ENCODE measurements at places on chromosomes 13 and 19.

DNA sequence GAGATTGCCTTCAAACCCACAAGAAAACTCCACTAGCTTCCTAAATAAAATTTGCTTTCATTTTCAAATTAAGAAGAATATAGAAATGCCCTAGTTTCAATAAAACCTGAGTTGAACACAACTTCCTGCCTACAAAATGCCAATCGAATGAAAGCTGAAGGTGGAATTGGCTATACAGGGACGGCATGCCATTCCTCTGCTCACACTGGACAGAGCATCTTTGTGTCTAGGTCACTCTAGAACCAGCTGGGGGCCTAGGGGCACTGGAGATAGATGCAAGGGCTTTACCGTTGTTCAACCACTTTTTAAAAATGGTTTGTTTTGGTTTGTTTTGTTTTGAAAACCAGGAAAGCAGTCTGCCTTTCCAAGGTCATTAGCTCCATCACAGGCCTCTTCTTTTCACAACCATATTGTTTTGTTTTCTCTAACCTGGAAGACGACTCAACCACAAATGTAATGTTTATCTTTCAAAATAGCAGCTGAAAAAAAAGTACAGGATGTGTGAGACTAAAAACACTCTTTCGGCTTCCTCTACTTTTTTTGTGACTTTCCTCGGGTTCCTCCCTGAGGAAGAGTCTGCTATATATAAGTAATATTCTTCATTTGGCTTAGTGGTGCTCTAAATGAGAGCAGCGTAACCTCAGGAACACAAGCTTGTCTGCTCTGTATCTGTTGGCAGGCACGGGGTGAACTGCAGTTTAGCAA lies 11.9 kb upstream of the ITM2B start:
- peak; percentile 31 for DNase-seq

- no peak for DNase-seq
Observed at GRCh38 chr13:66948910-66949309, 281.2 kb downstream of the PCDH9 start.

DNA sequence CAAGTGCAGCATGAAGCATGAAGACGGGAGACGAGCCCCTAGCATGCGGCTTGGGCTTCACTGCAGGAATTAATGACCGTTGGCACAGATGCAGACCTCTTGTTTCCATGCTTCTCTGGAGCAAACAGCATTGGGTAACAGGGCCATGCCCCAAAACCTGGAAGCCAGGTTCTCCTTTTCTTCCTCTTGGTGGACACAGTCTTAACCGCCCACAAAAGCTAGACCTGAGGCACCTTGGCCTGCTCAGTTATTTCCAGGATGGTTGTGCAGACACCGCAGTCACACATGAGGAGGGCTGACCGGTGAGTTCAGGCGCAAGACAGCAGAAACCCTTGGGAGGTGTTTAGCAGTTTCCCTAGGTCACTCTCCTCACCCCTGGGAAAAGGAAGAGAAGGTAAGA lies 133.9 kb upstream of the GJB6 start:
- DNase-seq: no peak

GRCh38 chr13:51091839-51092238 lies 19.2 kb downstream of the C13orf42 start:
- DNase-seq: no peak

DNA sequence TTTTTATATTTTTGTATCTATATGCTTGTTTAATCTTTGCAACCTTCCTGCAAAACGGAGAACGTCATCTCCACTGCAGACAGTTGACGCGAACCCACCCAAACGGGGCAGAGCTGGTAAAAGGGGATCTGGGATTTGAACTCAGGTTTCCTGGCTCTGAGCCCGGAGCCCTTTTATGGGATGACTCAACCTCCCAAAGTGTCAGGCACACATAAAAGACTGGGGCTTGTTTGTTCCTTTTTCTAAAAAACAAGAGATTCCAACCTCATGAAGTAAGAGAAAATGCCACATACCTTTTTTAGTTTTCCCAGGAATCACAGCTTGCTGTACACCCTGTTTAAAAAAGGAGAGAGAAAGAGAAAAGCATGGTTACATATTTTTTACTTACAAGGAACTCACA lies 78.9 kb downstream of the GADD45B start:
- DNase-seq: no peak

DNA sequence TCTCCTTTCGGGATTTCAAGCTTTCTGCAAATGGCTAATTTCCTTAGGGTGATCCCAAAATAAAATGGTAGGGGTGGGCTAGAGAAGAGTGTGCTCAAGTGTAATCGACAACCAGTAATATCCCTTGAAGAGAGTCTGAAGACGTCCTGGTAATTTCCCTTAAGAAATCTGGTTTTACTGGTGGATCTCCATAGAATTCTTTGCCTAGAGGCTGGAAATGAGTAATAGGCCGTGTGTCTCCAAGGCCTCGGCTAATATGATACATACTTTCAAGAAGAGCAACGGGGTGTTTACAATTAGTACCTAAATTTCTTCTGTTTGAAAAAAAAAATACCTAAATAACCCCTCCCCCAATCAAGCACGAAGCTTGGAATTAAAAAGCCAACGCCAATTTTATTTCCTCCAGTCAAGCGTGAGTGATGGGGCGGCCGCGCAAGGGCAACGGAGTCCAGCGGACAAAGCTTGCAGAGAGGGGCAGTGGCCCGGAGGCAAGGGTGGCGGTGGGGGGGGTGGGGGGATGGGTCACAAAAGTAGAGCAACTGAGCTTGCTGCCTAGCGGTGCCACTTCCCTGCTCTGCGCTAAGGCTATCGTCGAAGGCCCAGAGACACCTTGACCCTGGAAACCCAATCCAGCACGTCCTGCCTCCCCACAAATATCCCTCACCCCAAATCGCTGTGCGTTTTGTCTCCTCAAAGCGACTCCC lies 7.8 kb downstream of the SOX21 start:
- no peak for DNase-seq

DNA sequence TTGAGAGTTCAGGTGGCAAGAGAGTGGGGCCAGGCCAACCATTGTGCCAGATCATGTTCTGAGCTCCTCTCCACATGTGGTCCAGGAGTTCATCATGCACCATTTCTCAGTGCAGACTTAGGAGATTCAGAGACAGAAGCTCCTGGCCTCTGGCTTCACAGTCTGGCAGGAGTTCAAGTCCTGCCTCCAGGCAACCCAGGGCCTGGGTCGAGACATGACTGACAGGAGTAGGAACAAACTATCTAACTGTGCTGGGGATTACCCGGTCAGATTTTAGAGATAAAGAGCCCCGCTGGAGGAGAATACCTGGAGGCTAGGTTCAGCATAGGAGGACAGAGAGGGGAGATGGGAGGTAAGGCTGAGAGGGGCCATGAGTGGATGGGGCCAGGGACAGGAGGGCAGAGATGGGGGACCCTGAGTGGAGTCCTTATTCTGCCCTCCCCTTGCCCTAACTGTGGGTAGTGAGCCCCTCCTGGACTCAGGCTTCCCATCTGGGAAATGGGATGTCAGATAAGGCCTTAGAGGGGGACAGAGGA lies 906 bp upstream of the CYP4F11 start:
- no peak for DNase-seq

DNA sequence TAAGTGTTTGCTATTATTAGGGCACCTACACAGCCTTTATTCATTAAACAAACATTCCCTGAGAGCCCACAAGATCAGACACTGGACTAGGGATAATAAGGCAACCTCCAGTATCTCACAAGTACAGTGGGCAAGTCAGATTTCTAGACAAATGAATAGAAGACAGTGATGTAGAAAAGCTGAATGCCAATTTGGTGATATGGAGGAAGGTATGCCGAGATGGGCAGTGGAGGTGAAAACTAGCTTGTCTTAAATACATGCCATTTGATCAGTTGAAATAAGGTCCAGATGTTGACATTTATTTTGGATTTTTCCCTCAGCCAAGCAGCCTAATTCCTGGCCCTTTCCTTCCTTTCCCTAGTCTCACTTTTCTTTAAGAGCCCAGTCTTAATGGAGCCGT lies 130.3 kb downstream of the RXFP2 start:
- DNase-seq: no peak

DNA sequence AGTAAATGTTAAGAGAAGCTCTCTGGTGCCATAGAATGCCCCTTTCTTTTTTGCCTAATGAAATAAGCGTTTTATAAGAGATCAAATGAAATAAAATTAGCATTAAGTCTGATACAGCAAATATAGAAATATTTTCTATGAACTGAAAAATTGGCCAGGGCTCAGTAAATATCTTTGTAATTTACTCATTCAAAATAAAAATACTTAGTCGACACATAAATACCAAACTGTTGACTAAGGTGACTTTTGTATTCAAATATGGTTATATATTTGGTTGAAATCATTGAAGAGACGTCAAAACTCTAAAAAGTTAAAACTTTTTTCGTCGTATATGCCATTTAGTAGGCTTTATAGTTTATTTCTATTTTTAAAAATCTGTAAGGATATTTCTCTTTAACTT lies 25.6 kb downstream of the IPO5 start:
- DNase-seq: no peak

DNA sequence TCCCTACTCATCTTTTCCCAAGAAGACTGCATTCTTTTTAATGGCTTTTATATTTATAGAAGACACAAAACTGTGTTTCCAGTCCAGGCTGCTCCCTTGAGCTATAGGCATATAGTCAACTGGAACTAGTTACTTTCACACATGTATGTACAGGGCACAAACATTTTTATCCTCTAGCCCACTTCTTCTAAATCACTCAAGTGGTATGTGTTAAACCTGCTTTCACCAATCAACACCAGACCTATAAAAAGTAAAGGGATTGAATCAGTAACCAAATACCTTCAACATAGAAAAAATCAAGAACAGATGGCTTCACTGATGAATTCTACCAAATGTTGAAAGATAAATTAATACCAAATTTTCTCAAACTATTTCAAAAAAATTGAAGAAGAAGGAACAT lies 584.2 kb upstream of the SLITRK1 start:
- no peak for DNase-seq

GRCh38 chr19:12265921-12266704 lies 28.6 kb downstream of the ZNF44 start:
- no peak for DNase-seq

Data from CD4-positive, alpha-beta T cell treated with Interleukin-6 for 4 hours (primary cell).